Stimulated activated effector memory CD8-positive, alpha-beta T cell treated with anti-CD3 and anti-CD28 coated beads, Interleukin-12 subunit alpha, Interleukin-12 subunit beta, amount 100 ng/mL, for 72 hours (primary cell): ENCODE measurements at places on chromosomes 7 and 10.

GRCh38 chr7:38659931-38660330 is 28.8 kb upstream of the AMPH start:
- no peak for DNase-seq

DNA sequence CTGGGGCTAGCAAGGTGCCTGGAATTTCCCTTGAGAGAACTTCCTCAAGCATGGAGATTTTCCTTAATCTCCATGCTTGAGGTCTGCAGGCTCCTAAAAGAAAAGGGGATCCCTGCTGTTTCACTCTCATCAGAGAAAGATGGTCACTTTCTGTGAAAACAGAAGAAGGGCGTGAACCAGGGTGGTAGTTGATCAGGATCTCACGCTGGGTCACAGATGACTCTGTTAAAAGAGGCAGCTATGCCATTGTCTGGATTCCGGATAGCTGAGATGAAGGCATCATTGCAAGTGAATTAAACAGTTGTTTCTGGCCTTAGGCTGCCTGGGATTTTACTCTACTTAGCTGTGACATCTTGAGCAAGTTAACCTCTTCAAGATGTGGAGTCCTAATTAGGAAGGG is 525.9 kb downstream of the TYW1 start:
- no peak for DNase-seq

DNA sequence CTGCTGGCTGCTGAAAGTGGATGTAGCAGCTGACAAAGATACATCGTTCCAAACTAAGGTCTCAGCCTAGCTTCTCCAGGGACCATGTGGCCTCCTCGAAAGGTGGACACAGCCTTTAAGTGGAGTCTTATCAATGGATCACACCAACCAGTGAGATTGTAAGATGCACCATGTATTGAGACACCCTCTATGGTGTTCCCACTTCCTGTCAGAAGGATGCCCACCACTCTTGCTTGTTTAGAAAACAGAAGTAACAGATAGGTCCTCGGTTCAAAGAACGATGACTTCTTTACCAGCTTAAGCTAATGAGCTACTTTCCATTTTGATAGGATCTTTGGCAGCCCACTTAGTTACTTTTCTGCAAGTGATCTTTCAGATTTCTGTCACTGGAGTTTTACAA is 34.3 kb downstream of the SLC25A13 start:
- no peak for DNase-seq

- no peak for DNase-seq
Observed at GRCh38 chr10:119449760-119450461, 92.6 kb downstream of the RGS10 start.

DNA sequence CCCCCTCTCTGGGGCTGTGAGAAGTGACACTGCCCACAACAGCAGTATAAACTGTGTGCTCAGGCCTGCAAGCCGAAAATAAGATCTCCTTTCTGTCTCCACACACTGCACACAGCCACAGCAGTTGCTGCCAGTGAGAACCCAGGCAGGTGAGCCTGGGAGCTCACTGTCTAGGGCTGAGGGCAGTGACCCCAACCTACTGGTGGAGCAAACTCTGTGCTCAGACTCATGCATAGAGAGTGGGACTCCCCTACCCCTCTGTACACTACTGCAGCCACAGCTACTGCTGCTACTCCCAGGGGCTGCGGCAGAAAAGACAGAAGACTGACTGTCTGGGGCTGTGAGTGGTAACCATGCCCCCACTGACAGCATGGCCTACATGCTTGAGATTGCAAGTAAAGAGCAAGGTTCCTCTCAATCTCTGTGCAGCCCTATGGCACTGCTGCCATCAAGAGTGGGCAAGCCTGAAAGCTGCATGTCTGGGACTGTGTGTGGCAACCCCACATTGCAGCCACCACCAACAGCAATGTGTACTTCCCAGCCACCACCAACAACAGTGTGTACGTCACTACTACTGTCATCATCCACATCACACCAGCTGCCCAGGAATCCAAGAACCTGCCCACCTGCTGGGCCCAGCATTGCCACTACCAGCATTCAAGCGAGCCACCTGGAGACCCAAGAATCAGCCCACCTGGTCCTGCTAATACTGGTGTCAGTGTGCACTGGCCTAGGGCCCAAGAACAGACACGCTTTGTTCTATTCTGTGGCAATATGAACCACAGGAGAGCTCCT is 226.1 kb downstream of the XPNPEP1 start:
- DNase-seq: no peak

- no peak for DNase-seq
Observed at GRCh38 chr10:34838366-34838900, 23.3 kb upstream of the PARD3 start.

- DNase-seq: no peak
Observed at GRCh38 chr7:97576043-97576442, 155.8 kb upstream of the TAC1 start.

- DNase-seq: no peak
Observed at GRCh38 chr7:51012569-51013217, 230.0 kb upstream of the GRB10 start.

DNA sequence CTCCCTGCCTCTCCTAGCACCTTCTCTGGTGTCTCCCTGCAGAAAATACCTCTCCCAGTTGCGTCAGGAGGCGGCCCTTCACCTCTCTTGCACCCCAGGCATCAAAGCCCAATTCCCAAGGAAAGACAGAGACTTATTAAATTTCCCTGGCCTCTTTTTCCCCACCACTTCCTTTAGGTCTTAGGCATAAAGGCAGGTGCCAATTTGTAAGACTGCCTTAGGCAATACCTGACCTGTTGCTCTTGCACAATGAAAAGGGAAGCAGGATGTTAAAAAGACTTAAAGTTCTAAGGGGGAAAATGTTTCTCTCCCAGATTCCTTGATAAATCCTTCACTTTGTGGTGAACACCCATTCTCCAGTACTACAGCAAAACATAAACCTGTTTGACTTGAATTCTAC is 186.7 kb downstream of the SLC25A13 start:
- no peak for DNase-seq

DNA sequence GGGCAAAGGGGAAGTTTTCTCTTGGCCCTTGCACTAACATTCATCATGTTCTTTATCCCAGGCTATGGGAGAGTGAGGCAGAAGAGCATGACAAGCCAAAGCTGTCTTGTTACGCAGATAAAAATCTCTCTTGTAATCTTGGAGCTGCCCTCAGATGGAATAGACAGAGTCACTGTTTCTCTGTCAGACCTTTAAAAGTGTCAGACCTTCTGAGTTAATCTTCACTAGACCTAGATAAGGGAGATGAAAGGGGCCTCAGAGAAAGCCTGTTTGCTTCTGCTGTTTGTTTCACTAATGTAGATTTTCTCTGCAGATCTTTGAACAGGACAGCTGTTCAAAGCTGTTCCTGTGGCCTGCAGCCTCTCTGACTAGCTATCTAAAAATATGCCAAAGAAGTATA is 112.9 kb downstream of the KIF20B start:
- no peak for DNase-seq

GRCh38 chr7:124810605-124811004 is 45.0 kb upstream of the GPR37 start:
- DNase-seq: no peak

DNA sequence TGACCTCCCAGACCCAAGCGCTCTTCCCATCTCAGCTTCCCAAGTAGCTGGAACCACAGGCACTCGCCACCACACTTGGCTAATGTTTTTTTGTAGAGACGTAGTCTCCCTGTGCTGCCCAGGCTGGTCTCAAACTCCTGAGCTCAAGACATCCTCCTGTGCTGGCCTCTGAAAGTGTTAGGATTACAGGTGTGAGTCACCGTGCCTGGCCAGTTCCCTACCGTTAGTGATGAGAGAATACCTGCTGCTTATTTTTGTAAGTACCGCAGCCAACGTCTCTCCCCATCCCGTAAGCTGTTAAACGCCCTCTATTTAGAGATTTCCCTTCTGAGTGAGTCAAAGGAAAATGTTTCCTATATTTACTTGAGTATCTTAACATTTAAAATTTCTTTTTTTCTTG is 38.5 kb upstream of the PDLIM1 start:
- DNase-seq: no peak

GRCh38 chr7:64101126-64101942 is 56.1 kb downstream of the ZNF727 start:
- no peak for DNase-seq

- DNase-seq: no peak
Observed at GRCh38 chr7:21999896-22000295, 54.2 kb upstream of the CDCA7L start.

GRCh38 chr7:127447326-127447945 is 54.9 kb upstream of the ZNF800 start:
- peak; percentile 65 for DNase-seq
